Kidney capillary endothelial cell (primary cell): ENCODE measurements at places on chromosomes 1 and 21.

GRCh38 chr21:34582506-34583150, 32.3 kb downstream of the RCAN1 start:
- peak; percentile 40 for DNase-seq

- DNase-seq: no peak
Measured at GRCh38 chr21:39366563-39366962, 17.7 kb upstream of the HMGN1 start.

- DNase-seq: no peak
Measured at GRCh38 chr1:43879414-43879813, 54.2 kb upstream of the ARTN start.

- peak; percentile 94 for DNase-seq
Measured at GRCh38 chr1:11930571-11931445, 3.7 kb upstream of the PLOD1 start.

DNA sequence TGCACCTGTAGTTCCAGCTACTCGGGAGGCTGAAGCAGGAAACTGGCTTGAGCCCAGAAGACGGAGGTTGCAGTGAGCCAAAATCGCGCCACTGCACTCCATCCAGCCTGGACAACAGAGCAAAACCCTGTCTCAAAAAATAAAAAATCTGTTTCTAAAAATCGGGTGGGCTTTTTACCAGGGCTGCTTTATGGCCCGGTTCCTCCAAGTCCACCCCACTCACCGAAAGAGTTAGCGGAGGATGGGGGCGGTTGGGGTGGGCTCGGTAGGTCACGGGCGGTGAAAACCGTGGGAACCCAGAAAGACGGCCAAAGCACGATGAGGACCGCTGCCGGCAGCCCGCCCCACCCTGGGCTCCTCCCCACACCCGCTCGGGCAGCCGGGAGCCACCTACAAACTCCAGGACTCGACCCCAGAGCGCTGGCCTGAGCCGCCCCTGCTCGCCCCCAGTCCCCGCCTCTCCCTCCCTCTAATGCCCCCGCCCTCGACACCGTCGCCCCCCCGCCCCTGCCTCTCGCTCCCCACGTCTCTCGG, 846 bp upstream of the PER3 start:
- DNase-seq: no peak

GRCh38 chr1:107787299-107787698, 177.7 kb downstream of the VAV3 start:
- no peak for DNase-seq

GRCh38 chr1:19437891-19438294, 47.4 kb downstream of the CAPZB start:
- DNase-seq: no peak

DNA sequence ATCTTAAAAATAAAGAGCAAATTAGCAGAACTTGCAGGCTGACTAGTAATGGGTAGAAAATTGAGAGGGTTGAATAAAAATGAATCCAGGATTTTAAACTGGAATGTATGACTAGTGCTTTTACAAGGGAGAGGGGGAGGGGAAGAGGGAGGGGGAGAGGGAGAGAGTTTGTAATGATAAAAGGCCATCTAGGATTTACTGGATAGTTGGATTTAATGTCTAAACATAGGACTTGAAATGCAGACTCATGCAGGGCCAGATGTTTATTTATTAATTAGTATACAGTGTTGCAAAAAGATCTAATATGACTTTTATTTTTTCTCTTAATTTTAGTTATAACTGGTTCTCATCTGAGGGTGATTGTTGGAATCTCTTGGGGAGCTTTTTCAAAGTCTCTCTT, 4.3 kb downstream of the ZNF326 start:
- no peak for DNase-seq

GRCh38 chr21:35236090-35236489, 187.0 kb upstream of the RUNX1 start:
- no peak for DNase-seq

DNA sequence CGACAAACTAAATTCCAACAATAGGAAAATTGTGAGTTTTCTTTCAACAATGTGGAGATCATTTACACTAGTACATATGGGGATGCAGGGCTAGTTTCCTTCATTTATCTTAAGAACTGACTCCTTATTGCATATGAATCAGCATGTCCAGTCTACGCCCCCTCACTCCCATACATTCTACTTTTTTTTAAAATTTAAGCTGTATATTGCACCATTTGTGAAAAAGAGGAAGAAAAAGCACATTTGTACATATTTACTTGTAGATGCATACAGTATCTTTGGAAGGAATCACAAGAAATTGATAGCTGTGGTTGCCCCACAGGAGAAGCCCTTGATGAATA, 15.9 kb downstream of the VPS26C start:
- DNase-seq: no peak

DNA sequence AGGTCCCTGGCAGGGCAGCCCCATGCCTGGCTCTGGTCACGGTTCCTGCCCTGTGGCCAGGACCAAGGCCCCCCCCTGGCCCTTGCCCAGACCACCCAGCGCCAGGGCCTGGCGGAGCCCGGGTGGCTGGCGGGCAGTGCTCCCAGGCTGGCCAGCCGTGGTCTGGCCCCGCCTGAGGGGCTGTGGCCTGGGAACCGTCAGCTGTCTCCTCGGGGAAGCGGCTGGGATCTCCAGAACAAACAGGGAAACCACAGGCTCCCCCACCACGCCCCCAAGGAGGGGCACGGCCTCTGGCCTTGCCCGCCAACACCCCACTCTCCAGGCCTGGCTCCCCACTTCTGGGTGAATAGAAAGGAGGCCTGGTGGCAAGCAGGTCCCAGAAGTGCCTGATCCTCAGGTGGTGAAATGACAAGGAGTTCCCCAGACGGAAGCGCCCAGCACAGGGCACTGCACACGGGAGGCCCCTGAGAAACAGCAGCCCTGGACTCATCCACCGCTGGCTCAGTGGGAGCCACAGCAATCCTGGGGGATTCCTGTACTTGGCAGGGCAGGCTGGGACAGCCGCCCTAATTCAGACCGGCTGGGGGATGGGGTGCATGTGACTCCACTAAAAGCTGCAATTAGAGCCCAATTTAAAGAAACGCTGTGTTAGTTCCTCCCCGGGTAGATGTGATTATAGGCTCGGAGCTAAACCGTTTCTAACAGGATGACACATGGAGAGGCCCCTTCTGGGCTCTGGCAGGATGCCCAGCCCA, 78.9 kb downstream of the RAP1GAP start:
- no peak for DNase-seq

- no peak for DNase-seq
Measured at GRCh38 chr1:11654137-11654938, at the start of the genes FBXO2 and FBXO44. Gene FBXO2 (minus strand): TSS chr1:11654429. CDS start chr1:11654340, 89 bp downstream. Gene FBXO44 (plus strand): TSS chr1:11654877. CDS start chr1:11655836, 959 bp downstream.

- peak; percentile 6 for DNase-seq
Measured at GRCh38 chr1:226406401-226406881, 1.5 kb downstream of the PARP1 start.

DNA sequence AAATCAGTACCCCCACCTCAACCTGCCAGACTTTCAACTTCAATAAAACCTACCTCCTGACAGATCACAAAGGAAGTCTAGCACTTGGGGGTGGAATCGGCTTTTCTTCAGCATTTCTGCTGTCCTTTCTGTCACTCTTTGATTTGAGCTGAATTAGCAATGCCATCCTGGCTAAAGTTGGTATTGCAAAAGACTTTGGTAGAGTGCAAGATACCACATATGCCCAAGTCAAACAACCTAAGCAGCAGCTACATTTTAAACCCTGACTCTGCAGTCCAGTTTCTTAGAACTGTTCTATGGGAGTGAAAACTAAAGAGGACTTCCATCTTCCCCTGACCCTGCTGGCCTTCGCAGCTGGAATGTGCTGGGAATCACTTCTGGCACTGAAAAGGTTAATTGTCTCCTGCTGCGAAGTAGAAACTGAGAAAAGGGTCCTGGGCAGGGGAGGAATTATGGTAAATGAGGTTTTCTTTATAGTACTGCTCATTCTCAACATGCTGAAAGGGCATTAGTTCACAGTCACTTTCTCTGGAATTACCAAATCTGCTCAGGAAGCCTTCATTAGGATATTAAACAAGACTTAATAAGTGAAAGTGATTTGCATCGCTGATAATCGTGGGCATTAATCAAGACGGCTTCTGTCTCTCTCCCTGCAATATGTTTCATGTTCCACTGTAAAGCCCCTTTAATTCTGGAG, 126.2 kb upstream of the SMYD2 start:
- no peak for DNase-seq

- no peak for DNase-seq
Measured at GRCh38 chr21:46067505-46068201, 30.3 kb upstream of the COL6A2 start.

- no peak for DNase-seq
Measured at GRCh38 chr21:39611551-39612190, 1.1 kb upstream of the B3GALT5 start.

GRCh38 chr1:246280551-246280950, 226.5 kb downstream of the SMYD3 start:
- no peak for DNase-seq

DNA sequence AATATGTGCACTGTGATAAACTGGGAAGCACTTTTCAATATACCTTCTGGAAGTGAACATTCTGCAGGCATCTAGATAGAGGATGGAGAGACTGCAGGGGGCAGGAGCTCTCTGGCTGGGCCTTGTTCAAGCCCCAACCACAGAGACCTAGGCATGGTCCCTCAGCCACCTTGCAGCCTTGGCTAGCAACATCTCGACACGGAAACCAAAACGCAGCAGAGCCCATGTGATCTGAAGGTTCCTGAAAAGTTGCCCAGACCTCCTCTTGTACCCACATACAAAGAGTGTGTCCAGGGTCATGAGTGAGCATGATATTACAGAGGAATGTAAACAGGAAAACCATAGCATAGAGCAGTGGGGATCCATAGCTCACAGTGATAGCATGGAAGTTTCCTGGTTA, 33.1 kb upstream of the SAMD11 start:
- DNase-seq: no peak

DNA sequence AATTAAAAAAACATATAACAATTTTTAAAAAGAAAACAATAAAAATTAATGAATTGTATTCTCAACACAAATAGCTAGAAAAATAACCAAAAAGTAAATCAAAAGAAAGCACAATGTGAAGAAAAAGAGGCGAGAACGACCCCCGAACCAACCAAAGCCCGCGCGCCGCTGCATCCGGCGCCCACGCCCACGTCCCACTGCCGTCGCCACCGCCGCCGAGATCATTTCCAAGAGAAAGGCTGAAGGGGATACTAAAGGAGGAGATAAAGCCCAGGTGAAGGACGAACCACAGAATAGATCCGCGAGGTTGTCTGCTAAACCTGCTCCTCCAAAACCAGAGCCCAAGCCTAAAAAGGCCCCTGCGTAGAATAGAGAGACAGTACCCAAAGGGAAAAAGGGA, 11.8 kb upstream of the ABCB10 start:
- no peak for DNase-seq

DNA sequence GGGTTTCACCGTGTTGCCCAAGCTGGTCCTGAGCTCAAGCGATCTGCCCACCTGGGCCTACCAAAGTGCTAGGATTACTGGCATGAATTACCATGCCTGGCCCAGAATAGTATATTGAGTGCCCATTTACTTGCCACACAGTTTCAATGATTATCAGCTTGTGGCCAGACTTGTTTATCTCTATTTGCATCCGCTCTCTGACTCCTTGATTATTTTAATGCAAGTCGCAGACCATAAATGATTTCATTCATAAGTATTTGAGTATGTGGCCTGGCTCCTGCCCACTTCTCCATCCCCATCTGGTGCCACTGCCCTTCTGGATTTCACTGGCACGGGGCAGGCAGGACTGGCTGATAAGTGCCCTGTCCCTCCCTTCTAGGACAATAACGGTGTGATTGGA, 18.2 kb upstream of the TRNAU1AP start:
- no peak for DNase-seq

- DNase-seq: no peak
Measured at GRCh38 chr1:93328809-93329760, 16.6 kb upstream of the DR1 start.

- DNase-seq: no peak
Measured at GRCh38 chr1:78178816-78179215, 133.1 kb downstream of the GIPC2 start.

DNA sequence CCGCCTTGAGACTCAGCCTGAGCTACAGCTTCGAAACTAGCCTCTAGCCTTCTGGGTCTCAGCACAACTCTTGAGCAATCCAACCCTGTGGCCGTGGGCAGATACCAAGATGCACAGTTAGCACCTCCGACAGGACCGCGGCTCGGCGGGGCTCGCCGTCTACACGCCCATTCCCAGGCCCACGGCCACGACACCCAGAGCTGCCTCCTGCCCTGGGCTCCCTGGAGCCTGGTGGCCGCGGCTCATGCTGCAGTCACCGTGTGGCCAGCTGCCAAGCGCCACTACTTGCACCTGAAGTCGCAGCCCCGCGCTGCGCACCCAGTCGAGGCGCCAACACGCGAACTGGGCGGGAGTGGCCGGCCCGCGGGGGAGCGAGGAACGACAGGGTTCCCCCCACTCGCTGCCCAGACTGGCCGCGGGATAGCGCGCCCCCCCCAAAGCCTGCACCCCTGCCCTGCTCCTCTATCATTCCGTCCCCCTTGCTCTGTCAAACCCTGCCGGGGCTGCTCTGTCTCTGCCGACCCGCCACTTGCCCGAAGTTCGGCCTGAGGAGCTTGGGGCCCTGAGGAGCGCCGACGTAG, 729 bp upstream of the CDCA8 start:
- DNase-seq: peak; percentile 29

- no peak for DNase-seq
Measured at GRCh38 chr1:38256072-38256471, 209.5 kb upstream of the POU3F1 start.

DNA sequence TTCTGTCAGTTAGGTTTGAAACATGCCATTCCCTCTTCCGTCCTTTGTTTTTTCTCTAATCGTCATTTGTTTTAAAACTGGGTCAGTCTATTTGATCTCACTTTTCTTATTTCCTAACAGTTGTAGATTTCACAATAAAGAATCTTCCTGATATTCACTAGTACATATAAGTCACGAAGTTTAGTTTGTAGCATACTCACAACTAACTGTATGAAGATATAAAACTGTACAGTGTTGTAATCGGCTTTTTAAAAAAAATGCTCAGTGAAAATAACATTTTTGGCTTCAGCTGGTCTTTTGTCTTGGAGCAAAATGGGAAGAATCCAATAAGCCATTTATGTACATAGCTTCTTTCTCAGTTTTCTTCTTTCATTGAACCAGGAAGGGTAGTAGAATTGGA, 78.3 kb downstream of the NCAM2 start:
- no peak for DNase-seq

- DNase-seq: no peak
Measured at GRCh38 chr1:151713874-151714273, 2.7 kb downstream of the CELF3 start.

GRCh38 chr1:214453109-214453722, 98.2 kb downstream of the PTPN14 start:
- DNase-seq: peak; percentile 60

DNA sequence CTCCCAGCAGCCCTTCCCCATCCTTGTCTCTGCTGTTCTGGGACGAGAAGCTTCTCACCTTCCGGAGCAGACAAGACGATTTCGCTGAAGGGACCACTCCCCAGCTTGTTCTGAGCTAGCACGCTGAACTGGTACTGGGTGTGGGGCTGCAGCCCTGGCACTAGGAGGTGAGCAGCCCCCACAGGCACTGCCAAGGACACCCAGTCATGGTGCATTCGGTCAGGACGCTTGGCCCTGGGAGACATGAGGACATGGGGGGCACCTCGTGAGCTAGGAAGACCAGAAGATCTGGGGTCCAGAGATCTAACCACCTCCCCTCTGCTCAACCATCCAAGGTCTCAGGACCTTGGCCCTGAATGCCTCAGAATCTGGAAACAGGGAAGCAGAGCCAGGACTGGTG, 5.3 kb upstream of the TAGLN2 start:
- no peak for DNase-seq
